Effector CD4-positive, alpha-beta T cell (primary cell): ENCODE measurements at places on chromosomes 6 and 20.

GRCh38 chr20:61057443-61058121 is 194.5 kb upstream of the CDH4 start:
- DNase-seq, result no peak

DNA sequence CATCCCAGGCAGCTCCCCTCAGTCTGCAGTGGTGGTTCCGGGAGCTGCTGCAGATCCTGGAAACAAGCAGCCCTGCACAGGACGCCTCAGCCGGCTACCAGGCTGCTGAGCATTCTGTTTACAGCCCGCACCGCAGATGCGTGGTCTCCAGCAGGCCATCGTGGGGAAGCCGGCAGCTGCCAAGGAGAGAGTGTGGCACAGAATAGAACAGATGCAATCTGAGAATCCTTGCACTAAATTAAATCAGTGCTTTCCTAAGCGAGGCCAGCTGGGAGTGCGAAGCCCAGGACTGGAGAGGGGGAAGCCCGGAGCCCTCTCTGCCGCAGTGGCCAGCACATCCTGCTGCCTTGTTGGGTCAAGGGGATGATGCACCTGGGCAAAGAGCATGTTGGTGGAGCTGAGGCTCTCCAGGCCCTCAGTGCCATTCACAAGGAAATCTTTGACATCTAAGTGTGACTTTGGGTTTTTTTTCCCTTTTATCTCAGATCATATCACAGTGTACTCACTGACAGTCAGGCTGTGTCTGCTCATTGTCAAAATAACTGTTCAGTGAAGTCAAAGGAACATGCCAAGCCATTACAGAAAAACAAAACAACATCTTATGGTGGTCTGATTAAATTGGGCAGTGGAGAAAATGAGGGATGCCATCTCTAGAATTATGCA is 118.1 kb downstream of the SYNDIG1 start:
- no peak for DNase-seq

GRCh38 chr20:60960500-60960899 is 291.6 kb upstream of the CDH4 start:
- no peak for DNase-seq

GRCh38 chr6:5665667-5666066 is 341.1 kb downstream of the NRN1 start:
- DNase-seq, result no peak

GRCh38 chr20:32522776-32523612 is 62.1 kb downstream of the NOL4L start:
- no peak for DNase-seq
